ENCODE measurements at places on chromosomes 7 and 10.

- no peak for DNase-seq
These were observed 71.1 kb upstream of the TFEC start for GRCh38 chr7:116101704-116102103.

DNA sequence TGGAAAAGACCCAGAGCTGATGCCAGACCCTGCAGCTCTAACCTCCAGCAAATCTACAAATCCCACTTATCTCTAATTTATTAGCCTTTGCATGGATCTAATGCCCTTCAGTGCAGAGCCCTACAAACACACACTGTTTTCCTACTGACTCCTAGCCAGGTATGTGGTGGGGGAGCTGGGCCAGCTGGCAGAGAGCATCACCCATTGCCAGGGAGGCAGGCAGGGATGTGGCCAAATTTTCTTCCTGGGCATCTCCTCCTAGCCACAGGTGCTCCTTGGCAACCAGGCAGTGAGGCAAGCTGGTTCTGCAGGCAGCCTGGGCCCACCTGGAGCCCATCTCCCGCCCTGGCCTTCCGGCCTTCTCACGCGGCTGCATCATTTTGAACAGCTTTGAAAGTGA lies 55.9 kb upstream of the EMX2 start:
- no peak for DNase-seq

DNA sequence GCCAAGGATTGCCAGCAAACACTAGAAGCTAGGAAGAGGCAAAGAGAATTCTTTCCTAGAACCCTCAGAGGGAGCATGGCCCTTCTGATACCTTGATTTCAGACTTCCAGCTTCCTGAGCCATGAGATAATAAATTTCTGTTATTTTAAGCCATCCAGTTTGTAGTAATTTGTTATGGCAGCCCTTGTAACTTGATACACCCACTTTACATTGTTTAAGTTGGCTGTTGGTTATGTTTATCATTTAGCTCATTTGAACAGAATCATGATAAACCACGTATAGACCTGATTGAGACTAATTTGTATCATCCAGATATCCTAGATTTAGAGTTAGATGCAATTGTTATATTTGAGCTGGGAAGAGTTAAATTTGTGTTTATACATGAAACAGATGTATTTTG lies 9.4 kb upstream of the TES start:
- DNase-seq: no peak

GRCh38 chr7:18637516-18637915 lies 142.0 kb downstream of the HDAC9 start:
- DNase-seq: no peak

DNA sequence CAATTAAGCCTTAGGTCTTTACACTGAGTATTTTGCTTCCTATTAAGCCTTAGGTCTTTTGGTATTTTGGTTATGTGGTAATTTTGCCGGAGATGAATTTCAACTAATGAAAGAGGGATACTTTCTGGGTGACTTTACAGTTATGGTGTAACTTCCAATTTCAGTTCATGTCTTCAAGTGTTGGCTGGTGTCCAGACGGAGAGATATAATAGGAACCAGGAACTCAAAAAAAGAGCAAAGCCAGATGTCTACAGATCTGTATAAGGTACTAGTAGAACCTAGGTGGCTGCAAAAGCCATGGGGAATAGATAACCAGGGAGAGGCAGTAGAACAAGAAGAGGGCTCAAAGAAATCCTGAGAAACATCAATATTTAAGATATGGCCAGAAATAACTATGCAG lies 12.3 kb downstream of the ERCC6 start:
- no peak for DNase-seq

DNA sequence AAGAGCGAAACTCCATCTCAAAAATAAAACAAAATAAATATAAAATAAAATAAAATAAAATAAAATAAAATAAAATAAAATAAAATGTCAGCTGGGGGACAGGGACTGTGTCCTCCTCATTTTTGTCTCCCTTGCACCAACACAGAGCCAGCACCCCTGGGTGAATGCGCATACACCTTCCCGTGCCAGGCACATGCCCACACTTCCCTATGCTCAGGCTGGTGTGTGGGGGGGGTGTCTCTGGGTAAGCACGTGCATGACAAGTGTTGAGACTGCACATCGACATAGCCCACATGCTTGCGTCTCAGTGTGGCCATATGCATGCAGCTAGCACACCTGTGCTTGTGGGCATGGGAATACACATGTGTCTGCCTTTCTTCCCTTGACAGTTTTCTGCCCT lies 24.7 kb upstream of the TLX1 start:
- no peak for DNase-seq

GRCh38 chr7:45229156-45229920 lies 71.7 kb downstream of the RAMP3 start:
- no peak for DNase-seq

DNA sequence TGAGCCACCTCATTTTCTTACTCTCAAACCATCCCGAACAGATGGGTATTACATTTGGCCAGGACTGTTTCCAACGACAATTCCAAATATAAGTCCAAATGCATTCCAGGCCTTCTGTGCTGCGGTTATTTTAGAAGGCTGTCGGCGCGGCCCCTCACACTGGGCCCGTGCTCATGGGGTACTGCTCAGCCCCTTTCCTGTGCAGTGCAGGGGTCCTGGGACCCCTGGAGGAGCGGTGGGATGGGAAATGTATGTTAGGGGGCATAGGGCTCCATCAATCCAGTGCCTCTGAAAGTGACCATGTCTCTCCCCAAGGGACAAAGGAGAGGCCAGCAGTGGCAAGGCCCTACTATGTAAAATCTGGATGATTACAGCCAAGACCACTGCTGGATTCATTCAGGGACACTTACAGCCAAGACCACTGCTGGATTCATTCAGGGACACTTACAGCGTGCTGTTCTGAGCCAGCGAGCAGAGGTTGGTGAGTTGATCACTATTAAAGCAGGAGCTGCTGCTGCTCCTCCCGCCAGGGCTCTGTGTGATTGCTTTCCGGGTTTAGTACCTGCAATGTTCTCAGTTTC lies 66.3 kb downstream of the CHST15 start:
- no peak for DNase-seq

DNA sequence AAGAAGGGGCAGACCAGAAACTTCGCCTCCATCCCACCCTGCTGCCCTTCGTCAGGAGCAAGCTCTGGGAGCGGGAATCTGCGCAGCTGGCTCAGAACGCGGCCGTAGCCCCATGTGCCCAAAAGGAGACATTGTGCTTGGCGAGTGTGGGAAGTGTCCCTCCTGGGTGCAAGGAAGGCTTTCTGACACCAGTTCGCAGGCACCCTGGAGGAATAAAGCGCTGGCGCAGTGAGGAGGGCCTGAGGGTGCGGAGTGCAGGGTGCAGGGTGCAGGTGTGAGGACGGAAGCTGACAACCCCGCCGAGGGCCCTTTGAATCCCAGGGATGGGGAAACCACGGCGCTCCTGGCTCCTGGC lies 811 bp downstream of the SLIT1 start:
- no peak for DNase-seq

DNA sequence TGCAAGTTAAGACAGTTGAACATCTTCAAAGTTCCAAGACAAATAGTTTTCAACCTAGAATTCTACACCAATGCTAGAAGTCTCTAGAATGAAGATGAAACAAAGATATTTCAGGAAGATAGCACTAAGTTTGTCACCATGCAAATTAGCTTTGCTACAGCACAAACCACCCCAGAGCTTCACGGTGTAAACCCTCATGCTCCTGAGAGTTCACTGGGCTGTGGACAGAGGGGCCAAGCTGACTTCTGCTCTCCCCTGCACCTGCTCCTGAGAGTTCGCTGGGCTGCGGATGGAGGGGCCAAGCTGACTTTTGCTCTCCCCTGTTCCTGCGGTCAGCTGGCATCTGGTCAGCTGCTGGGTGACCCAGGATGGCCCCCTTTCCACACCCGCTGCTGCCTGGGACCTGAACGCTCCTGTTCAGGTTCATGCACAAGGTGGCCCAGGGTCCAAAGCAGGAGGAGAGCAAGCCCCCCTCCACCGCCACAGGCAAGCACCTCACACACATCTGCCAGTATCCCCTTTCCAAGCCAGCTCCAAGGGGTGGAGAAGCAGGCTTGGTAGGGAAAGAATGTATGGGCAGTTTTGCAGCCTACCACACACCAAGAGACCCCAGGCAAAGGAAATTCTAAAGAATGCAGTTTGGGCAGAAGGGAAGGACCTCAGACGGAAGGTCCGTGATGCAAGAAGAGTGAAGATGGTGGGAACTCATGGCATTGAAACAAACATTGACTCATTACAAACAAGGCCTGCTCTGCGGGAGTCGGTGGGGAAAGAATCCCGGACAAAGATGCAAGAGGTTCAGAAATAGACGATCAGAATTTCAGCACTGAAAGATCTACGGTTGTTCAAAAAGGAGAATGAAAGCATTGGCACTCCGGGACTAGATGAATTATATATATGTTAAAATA lies 137.8 kb upstream of the PPP2R2D start:
- no peak for DNase-seq

- no peak for DNase-seq
These were observed 59.5 kb downstream of the TMEM130 start for GRCh38 chr7:98810153-98810802.

DNA sequence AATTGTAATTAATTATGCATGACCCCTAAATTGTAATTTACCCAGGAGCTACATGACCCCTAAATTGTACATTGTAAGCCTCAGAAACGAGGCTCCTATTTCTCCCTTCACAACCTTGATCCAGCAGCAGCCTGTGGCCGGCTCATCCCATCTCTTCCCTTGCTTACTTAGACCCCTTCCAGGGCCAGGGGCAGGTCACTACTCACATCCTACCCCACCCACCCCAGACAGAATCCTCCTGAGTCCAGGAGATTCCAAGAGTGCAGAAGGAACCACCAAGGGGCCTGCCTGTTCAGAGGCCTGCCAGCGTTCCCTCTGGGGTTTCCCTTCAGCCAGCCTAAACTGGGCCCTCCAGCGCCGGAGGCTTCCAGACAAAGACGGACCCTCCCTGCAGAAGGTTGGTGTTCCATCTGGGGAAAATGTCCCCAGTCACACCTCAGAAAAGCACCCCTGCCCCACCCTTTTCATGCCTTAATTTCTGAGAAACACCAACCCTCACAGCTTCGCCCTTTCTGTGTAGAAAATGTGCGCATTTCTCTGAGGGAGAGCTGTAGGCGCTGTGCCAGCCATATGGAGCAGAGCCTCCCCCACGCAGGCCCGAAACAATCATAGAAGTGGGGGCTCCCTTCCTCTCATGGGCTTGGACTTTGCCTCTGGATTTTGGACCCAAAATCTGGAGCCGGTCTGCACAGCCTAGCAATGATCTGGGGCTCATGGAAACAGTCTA lies 19.2 kb downstream of the LEP start:
- DNase-seq: no peak

DNA sequence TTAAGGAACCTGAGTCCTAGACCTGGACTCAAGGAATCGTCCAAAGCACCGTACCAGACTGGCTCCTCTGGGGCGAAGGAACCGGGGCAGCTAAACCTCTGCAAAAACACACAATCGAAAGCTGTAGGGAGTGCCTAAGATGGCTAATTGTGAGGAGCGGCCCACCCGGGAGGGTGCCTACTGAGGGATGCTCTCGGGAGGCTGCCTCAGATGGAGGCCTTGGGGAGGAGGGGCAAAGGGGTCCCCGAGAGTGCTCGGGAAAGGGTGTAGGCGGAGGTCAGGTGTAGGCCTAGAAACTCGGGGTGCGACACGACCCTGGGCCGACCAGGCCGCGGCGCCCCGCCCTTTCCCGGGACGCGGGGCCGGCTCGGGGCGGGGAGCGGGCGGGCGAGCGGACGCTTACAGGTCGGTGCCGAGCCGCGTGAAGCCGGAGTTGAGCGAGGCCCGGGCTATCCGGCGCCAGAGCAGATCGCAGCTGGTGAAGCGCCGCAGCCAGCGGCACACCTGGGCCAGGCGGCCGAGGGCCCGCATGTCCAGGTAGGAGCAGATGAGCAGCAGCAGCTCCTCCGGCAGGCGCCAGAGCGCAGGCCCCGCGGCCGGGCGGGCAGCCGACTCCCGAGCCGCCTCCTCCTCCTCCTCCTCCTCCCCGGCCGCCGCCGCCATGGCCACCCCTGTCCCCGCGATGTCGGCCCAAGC lies 844 bp downstream of the FBXW4 start:
- DNase-seq: peak; percentile 78
